ENCODE measurements at places on chromosomes 6 and 20.

- DNase-seq, result peak; percentile 81
These were observed 993 bp downstream of the STX16 start for GRCh38 chr20:58651946-58652605.

DNA sequence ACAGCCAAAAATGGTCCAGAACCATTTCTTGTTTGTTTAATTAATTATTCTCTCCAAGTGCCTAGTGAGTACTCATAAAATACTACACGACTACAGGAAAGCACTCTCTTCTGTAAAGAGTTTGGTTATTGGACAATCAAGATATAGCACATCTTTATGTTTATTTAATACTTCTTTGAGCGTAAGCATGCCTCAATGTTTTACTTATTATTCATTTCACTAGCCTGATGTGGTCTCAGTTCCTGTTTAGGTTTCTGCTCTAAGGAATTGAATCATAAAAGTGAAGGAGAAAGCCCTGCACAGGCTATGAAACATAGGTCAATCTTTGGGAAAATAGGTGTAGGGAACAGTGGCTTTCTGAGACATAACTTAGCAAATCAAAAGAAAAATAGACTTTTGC lies 45.9 kb upstream of the AIG1 start:
- DNase-seq, result no peak

GRCh38 chr6:108654465-108655106 lies 93.9 kb downstream of the FOXO3 start:
- no peak for DNase-seq

DNA sequence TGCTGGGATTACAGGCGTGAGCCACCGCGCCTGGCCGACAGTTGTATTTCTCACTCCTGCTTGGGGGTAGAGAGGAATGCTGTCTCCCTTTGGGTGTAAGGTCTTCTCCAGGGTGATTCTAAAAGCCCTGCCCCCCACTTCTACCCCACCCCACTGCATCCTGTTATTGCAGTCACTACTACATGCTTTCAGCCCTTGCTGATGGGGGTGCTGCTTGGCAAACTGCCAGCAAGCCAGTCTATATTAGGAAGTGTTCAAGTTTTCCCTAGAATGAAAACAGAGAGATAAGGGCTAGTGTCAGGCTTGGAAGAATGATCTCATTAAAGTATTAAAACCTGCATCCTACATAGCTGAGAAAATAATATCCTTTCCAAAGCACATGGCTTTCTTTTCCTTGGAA lies 31.3 kb downstream of the TTI1 start:
- DNase-seq, result no peak

GRCh38 chr20:54263116-54263690 lies 55.3 kb downstream of the PFDN4 start:
- DNase-seq, result no peak

- no peak for DNase-seq
These were observed 161.3 kb upstream of the PHACTR1 start for GRCh38 chr6:12555267-12555666.

DNA sequence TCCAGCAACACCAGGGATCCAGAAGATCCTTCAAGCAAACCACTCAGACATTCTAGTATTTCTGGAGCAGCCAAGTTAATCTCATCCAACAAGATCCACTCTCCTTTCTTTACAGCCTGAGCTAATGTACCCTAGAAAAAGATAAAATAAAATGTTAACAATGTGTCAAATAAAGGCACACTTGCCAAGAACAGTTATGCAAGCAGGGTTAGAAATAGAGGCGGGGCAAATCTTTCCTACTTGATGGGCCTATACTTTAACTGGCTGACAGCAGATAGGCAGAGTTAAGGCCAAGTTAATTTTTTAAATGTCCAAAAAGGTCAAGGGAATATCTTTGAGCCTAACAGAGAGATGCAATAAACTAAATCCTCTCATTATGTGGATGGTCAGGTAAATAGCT lies 60.8 kb downstream of the MDN1 start:
- no peak for DNase-seq

DNA sequence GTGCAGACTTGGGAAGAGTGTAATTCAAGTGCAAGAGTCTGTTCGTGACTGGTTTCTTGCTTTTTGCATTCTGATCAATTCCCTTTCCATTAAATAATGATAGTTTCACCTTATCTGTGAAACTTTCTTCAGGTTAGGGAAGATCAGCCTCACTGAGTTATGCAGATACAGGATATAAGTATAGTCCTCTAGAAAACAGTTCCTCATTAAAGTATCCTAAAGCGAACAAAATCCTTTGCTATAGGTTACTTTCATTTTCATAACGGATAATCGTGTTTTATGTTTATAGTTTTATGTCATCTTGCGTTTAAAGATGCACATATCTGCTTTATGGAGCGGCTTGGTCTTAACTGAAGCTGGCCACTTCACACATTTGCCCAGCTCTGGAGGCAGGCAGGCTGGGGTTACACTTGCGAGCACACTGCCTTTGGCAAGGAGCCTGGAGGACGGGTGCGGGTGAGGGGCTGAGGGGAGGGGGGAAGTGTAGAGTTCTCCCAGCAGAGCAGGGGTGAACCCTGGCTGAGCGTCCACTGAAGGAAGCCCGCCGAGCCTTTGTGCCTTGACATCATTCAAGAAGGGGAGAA lies 123.5 kb upstream of the IFNGR1 start:
- DNase-seq, result peak; percentile 22

DNA sequence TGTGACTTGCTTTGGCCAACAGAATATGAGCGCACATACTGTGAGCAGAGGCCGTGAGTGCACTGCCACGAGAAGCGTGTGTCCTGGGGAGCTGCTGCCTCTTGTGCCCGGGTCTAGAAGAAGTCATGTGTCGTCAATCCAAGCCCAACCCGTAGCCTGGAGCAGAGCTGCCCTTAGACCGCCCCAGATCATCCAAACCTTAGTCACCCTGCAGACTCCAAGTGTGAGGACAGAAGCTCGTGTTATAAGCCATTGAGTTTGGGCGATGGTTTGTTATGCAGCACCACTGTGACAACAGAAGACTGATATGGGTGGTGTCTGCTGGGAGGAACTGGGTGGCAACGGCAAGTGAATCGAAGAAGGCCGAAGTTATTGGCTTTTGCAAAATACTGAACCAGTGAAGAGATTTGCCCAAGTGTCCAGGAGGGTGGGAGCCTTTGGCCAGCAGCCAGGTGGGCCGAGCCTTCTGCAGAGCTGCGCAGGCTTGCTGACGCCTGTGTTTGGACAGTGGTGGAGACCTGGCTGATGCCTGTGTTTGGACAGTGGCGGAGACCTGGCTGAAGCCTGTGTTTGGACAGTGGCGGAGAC lies 101.3 kb upstream of the SULF2 start:
- DNase-seq, result no peak

DNA sequence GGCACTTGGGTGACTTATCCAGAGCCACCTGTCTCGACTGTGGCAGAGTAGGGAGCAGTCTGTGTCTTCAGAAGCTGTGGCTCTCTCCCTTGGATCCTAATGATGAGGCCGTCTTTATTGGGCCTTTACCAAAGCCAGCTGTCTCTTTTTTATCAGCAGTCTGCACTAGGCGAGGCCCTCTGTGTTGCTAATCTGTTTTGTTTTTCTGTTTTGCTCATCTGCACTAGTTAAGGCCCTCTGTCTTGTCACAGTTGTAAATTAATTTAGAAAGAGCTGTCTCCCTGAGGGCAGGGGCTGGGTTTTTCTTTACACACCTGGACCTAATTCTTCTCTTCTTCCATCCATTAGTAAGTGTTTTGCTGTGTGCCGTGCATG lies 45.0 kb downstream of the CDS2 start:
- no peak for DNase-seq

DNA sequence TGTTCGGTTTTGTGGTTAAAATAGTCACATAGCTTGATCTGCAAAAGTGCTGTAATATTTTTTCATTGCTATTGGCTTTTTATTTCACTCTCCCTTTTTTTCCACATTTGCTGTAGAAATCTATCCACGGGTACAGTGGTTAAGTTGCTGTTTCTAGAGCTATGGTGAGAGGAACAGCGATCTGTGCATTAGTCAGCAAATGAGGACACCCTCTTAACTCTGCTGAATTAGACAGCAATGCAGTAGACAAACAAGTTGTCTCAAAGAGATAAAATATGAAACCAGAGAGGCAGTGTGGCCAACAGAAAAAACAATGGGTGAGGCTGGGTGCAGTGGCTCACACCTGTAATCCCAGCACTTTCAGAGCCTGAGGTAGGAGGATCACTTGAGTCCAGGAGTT lies 17.6 kb upstream of the SYNJ2 start:
- no peak for DNase-seq

DNA sequence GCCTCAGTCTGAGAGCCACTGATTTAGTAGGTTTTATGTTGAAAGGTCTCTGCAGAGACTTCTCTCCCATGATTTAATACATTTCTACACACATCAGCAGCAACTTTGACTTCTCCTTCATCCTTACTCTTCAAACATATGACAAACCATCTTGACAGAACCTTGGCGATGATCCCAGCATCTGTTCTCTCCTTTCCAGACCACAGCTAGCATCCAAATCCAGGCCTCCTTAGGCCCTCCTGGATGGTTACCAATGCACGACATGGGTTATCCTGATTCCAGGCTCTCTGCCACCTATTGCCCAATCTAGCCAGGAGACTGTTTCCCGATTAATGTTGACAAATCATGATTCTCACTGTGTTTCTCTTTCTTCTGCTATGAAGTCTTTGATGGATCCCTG lies 16.8 kb downstream of the LAMA4 start:
- DNase-seq, result no peak

DNA sequence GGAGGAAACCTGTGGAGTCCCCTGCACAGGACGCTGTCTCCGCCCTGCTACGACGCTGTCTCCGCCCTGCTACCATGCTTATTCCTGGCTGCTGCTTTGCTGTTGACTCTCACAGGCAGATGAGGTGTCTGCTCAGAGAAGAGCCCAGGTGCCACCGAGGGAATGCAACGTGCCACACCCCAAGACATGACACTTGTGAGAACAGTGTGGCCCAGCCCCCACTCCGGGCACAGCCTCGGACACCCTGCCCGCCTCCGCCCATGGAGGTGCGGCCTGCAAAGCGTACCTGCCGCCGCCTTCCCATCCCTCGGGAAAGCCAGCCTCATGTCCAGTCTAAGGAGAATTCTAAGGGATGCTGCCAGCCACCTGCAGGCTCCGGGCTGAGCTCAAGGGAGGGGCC lies 15.6 kb upstream of the MRGBP start:
- DNase-seq, result no peak

GRCh38 chr6:159695984-159696383 lies 2.9 kb upstream of the SOD2 start:
- no peak for DNase-seq

GRCh38 chr6:62286470-62286843 lies 432 bp upstream of the KHDRBS2 start:
- DNase-seq, result no peak

DNA sequence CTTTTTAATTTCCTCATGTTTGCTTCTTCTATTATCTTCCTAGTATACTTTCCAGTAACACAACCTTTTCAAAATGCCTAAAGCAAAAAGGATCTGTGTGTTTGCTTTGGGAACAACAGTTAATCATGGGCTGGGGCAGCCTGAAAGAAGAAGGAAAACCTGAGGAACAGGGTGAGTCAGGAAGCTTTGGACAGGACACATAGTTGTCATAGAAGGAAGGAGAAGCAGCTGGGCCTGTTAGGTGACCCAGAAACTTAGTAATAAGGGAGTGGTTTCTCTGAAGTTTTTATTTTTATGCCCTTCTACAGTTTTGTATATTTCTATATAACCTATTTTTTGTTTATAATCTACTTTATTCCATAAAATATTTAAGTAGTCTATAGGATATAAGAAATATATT lies 61.4 kb downstream of the CD24 start:
- DNase-seq, result no peak

GRCh38 chr6:132041706-132042105 lies 90.5 kb upstream of the CCN2 start:
- no peak for DNase-seq

- DNase-seq, result no peak
These were observed 51.5 kb downstream of the KCNS1 start for GRCh38 chr20:45049438-45049837.

DNA sequence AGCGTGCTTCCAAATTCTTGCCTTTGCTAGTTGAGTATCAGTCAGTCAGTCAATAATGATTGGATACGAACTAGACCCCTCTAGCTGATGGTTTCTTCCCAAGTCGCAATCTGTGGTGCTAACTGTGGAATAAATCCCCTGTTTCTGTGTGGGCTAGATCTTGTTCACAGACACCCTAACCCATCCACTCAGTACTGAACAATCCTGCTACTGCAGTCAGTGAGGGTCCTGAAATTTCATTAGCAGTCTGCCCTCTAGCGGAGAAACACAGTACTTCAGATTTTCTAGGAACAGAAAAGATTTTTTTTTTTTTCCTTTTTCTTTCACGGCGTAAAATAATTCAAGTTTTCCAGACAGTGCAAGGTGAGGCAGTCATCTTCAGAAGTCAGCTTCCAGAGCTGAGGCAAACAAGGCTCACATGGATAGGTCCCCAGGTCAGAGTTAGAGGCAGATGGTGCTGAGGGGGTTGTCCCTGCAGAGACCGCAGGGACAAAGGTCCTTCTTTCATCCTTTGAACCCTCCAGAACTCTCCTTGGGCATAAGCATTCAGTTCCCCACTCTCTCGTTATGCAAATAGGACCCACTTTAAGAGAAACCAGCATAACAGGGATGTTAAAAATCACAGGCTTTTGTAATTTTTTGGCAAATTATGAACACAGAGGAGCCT lies 119.6 kb downstream of the SCML4 start:
- peak; percentile 35 for DNase-seq

GRCh38 chr6:160742090-160742489 lies 40.0 kb downstream of the PLG start:
- DNase-seq, result no peak

- DNase-seq, result no peak
These were observed 89.8 kb upstream of the UST start for GRCh38 chr6:148657048-148657447.

DNA sequence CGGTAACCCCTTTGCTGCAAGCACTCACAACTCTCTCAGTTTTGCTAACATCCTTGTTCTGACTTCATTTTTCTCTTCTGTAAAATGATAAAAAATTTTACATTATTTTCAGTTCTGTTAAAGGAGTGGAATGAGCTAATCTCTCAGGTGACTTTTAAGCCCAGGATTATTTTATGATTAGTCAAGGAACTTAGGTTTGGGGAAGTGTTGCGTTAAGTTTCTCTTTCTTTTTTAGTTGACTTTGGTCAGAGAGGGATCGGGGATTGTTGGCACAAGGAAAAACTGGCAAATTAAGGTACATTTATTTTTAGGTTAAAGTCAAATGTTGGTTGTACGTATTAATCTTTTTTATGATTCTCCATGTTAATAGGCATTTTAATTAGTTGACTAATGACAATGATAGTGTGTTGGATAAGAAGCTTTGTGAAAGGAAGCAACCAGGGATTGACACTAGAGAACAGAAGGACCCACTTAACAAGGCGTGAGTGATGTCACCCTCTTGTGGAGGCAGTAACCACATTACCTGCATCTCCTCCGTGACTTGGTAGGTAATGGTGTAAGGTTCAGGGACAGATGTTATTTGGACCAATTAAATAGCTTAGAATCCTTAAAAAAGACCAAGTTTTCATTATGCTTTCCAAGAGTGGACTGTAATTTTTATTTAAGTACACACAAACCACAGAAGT lies 31.6 kb downstream of the CD83 start:
- DNase-seq, result no peak

DNA sequence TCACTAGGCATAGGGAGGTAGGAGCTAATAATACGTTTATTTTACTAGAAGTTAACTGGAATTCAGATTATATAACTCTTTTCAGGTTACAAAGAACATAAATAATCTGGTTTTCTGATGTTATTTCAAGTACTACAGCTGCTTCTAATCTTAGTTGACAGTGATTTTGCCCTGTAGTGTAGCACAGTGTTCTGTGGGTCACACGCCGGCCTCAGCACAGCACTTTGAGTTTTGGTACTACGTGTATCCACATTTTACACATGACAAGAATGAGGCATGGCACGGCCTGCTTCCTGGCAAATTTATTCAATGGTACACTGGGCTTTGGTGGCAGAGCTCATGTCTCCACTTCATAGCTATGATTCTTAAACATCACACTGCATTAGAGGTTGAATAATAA lies 1.1 kb downstream of the HFE start:
- DNase-seq, result no peak
